H4 (cell line): ENCODE measurements at places on chromosomes 16 and 17. TPM values are rescaled to one million over a fixed set of nuclear protein-coding genes. Genes with fewer than 3 reads are reported as not detected.

NFATC3 gene
- 22.3 and 24.9 TPM in 2 replicates for total RNA-seq

GJD3 gene
- not detected in 2 replicates for total RNA-seq

INPP5K gene
- total RNA-seq, result 34.1 and 47.0 TPM in 2 replicates

TMEM235 gene
- total RNA-seq, result not detected in 2 replicates

FADS6 gene
- total RNA-seq, result not detected in 2 replicates
